ENCODE measurements at places on chromosomes 7 and 10.

GRCh38 chr10:24430591-24430990, 221.7 kb downstream of the KIAA1217 start:
- DNase-seq: no peak

- no peak for DNase-seq
These were observed 98.5 kb downstream of the HIP1 start for GRCh38 chr7:75640201-75640600.

DNA sequence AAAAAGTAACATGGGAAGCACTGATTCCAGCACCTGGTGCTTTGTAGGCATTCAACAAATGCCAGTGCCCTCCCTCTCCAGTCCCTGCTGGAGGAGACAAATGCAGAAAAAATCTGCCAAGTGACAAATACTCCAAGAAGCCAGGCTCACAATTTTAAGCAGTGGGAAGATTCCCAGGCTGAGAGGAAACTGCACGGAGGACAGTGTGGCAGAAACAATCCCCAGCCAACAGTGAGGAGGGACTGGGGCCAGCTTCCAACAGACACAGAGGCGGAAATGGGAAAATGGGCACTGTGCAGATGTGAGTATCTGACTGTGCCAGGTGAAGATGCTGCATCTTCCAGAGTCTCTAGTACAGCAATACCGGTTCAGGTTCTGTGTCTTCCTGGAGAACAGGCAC, 106.3 kb downstream of the SLIT1 start:
- no peak for DNase-seq

DNA sequence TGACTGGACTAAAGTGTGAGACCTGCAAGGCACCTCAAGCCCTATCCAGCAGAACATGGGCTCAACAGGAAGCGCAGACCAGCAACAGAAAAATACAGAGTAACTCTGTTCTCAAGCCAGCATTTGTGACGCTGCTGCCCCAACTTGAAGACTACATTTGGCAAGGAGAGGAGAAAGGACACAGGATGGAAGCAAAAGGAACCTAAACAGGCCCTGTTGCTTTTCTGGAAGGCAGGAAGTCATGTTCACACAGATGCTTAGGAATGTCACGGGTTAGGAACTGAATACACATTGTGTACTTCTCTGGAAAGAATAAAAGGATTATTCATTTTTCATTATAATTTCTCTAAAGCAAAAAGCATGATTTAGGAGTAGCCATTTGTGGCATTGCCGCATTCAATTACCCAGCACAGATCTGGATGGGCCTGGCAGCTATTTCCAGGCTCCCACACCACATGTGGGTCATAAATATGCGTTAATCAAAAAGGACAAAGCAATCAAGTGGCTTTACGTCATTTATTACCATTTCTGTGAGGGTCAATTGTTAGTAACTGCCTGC, 19.8 kb upstream of the TOMM7 start:
- DNase-seq: no peak

- no peak for DNase-seq
These were observed 399.2 kb upstream of the AUTS2 start for GRCh38 chr7:69199041-69199440.

GRCh38 chr10:70672165-70673042, at the start of gene ADAMTS14:
Gene ADAMTS14, plus strand, starts transcription at chr10:70672506. Its CDS starts 297 bp downstream, at chr10:70672803.
- DNase-seq: no peak

GRCh38 chr10:132068431-132069121, 2.8 kb downstream of the JAKMIP3 start:
- no peak for DNase-seq

DNA sequence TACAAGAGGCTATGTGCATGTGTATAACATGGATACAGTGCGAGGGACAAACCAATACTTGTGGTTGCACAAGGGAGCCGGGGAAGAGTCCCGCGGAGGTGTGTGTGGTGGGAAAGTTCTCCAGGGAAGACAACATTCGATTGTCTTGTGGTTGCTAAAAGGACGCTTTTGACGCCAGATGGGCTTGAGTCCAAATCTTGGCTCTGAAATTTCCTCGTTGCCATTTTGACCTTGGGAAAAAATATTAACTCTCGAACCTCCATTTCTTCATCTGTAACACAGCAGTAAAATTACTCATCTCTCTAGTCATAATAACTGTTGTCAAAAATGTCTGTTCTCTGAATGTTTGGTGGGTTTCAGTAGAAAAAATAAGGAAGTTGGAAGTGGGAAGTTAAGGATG, 16.5 kb downstream of the PLXDC2 start:
- DNase-seq: no peak

GRCh38 chr7:30776971-30777370, 5.8 kb downstream of the MINDY4 start:
- DNase-seq: no peak

GRCh38 chr10:50582766-50583762, 40.7 kb downstream of the SGMS1 start:
- DNase-seq: no peak

GRCh38 chr10:21100871-21101514, 203.9 kb upstream of the NEBL start:
- no peak for DNase-seq

DNA sequence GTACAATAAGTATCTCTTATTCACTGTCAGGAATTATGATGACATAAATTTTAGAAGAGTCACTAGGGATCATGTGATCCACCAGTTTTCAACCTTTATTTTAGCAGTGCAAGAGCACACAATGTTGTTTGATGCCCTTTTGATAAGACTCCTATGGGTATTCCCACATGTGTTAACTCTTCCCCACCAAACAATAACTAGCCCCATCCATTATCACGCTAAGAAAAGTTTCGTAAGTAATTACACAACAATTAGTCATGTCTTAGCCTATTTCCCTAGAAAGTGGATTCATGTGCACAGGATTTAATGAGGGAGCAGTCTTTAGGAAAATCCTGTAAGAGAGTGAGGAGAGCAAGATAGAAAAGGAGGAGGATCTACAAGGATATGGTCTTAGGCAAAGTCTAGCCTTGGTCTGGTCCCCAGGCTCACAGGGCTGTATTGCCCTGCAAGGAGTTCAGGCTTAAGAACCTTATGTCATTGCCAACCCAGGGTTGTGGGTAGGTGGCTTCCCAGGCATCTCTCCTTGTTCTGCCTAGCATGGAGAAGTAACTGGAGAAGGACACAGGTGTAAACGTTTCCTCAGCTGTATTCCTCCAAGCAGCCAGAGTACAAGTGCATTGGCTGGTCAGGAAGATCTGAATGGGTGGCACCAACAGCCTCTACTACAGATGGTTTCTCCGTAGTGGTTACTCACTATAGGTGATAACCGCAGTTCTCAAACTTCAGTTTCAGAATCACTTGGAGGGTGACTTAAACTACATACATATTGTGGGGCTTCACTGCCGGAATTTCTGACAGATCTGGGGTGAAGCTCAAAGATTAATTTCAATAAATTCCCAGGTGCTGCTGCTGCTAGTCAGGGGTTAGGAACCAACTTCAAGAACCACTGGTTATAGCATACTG, 574.5 kb downstream of the SUGCT start:
- DNase-seq: no peak

DNA sequence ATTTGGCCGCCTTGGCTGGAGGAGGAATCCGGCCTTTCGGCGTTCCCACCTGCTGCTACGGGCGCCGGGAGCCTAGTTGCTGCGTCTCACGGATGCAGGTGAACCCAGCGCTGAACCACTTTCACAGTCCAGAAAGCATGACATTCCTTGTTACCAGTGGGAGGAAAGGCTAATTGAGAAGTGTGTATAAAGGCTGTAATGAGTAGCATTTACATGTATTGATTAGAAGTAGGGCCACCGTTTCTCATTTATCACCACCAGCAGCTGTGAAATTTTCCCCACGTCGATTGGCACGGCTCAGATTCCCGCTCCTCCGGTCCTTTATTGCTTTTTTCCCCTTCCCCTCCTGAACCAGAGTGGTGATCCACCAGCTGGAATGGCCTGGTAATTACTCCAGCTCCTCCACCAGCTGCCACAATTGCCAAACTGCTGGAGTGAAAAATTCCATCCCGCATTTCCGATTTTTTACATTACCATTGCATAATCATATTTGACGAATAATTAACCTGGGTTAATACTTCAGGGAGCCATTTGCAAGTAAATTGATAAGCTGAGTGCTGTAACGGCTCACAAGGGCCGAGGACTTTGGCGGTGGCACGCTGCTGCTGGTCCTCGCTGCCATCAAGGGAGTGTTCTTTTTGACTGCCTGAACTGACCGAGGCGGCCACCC, 153.3 kb downstream of the POU6F2 start:
- DNase-seq: no peak

- DNase-seq: no peak
These were observed 1217.1 kb upstream of the CELF2 start for GRCh38 chr10:9800571-9800970.

- DNase-seq: no peak
These were observed 8.0 kb downstream of the CDHR1 start for GRCh38 chr10:84202349-84202748.

GRCh38 chr10:27446091-27446918, 57.8 kb upstream of the RAB18 start:
- DNase-seq: no peak

GRCh38 chr7:102914585-102914984, 1.8 kb downstream of the LRRC17 start:
- DNase-seq: no peak

DNA sequence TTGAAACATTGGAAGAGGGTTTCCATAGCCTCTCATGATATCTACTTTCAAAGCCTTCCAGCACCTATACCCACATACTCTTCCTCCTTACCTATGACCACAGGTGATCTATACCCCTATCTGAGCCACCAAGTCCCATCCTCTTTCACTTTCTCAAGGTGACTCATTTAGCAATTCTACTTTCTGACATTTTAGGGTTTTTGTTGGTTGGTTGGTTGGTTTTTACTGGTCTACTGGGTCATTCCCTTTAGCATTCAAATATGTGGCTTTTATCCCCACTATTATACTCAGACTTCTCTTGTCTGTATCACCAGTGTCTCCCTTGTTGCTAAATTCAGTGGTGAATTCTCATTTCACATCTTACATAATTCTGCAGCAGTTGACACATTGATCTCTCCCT, 130.4 kb upstream of the STEAP4 start:
- DNase-seq: no peak

DNA sequence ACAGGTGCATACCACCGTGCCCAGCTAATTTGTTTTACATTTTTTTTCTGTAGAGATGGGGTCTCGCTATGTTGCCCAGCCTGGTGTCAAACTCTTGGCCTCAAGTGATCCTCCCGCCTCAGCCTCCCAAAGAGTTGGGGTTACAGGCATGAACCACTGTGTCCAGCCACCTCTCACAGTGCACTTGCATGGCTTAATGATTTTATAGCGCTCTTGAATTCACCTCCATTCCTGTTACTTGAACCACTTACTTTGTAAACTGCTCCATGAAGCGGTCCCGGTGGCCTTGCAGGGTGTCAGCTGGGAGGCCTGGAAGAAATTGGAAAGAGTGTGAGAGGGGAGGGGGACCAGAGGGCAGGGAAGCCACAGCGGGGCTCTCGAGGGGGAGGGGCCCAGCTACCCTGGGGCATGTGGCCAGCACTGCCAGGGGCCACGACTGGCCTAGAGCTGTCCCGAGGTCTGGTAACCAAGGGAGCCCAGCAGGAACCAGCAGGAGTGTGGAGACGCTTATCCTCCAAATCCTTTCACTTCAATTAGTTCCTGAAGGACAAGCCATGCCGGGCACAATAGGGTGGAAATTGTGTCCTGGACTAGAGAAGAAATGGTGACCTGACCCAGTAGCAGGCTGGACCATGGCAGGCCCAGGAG, 76.0 kb downstream of the SPDYE5 start:
- no peak for DNase-seq

DNA sequence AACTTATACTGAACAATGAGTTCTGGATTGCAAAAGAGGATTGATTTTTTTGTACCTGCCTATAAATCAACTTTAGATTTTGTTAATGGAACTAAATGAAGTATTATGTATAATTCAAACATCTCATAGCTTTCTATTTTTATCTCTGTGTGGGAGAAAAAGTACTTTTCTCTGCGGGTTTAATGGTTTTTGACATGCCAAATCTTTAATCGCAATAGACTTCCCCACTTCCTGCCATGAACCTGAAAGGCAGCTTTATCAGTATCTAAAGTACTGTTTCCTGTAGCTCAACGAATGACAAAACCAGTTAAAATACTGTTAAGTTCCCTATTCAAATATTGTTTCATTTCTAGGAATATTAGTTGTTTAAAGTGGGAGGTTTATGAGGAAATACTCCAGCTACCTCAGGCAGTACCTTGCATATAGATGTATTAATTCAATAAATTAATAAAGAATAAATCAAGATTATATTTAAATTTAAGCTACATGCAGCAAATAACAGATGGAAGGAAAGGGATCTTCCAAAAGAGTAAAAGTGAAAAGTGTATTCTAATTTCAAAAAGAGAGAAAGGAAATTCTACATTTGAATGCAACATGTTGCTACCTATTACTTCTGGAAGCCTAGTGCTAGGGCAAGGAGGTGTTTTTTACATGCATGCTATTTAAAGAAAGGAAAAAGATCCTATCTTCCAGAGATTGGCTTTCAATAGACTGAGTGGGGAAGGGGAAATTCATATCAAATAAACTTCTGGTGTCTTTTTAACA, 75.9 kb downstream of the SVOPL start:
- no peak for DNase-seq

GRCh38 chr7:22849172-22849571, 26.5 kb upstream of the TOMM7 start:
- no peak for DNase-seq

DNA sequence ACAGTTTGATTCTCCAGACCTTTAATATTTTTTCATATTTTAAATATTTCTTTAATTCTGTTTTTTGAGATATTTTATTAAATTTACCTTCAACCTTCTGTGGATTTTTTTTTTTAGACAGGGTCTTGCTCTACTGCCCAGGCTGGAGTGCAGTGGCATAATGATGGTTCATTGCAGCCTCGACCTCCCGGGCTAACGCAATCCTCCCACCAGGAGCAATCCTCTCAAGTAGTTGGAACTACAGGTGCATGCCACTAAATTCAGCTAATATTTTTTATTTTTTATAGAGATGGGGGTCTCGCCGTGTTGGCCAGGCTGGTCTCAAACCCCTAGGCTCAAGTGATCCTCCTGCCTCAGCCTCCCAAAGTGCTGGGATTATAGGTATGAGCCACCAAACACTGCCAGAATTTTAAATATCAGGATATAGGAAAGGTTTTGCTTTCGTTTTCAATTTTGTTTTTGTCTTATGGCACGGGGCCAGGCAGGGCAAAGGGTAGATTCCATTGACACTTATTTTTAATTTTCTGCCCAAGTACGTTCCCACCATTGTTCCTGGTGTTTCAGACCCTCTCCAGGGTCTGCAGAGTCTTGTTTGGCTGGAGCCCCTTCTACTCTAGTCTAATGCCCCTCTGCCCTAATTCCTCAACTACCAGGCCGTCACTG, 1.2 kb downstream of the TACC2 start:
- DNase-seq: no peak

GRCh38 chr7:40009301-40009700, 59.2 kb downstream of the CDK13 start:
- no peak for DNase-seq

GRCh38 chr10:29610876-29611647, 23.7 kb downstream of the SVIL start:
- DNase-seq: no peak

DNA sequence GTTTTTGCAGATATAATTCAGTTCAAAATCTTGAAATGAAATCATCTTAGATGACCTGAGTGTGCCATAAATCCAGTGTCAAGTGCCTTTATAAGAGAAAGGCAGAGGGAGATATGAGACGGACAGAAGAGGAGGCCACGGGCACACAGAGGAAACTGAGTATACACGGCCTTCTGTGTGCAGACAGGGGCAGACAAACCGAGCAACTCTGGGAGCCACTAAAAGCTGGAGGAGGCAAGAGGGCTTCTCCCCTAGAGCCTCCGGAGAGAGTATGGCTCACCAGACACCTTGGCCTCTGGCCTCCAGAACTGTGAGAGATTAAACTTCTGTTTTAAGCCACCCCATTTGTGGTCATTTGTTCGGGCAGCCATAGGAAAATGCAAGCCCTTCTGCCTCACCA, 12.6 kb downstream of the TSPAN15 start:
- DNase-seq: no peak

GRCh38 chr7:13327669-13328068, 640.2 kb downstream of the ARL4A start:
- DNase-seq: no peak

Measured in stimulated activated CD4-positive, alpha-beta T cell treated with anti-CD3 and anti-CD28 coated beads, TNF-alpha, amount 100 ng/mL, for 24 hours (primary cell).